Right lobe of liver (tissue), 6 donors: ENCODE measurements at places on chromosomes 2 and 18.
A peak's percentile ranks its signal among the peaks of the same experiment; 100 is the strongest.

GRCh38 chr2:101426822-101427221 lies 39.5 kb upstream of the CREG2 start:
- DNase-seq: no peak

GRCh38 chr2:99974682-99975375 lies 167.6 kb downstream of the AFF3 start:
- no peak for DNase-seq

DNA sequence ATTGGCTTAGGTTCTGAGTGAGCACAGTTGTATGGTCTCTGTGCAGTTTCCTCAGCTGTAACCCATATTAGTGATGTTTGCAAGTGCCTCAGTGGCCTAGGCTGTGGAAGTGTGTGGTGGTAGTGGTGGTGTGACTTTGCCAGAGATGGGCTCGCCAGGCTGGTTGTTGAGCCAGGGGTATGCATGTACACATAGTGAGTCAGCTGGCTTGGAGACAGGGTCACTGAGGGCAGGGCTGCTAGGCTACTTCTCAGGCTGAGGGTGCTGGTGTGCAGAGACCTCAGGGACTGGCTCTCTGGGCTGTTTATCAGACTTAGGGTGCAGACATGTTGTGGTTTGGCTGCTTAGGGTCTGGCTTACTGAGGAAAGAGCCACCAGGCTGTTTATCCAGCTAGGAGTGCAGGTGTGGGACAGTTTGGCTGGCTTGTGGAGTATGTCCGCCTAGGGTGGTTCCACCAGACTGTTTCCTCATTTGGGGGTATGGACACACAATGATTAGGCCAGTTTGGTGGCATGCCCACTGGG lies 15.0 kb downstream of the APLF start:
- no peak for DNase-seq

DNA sequence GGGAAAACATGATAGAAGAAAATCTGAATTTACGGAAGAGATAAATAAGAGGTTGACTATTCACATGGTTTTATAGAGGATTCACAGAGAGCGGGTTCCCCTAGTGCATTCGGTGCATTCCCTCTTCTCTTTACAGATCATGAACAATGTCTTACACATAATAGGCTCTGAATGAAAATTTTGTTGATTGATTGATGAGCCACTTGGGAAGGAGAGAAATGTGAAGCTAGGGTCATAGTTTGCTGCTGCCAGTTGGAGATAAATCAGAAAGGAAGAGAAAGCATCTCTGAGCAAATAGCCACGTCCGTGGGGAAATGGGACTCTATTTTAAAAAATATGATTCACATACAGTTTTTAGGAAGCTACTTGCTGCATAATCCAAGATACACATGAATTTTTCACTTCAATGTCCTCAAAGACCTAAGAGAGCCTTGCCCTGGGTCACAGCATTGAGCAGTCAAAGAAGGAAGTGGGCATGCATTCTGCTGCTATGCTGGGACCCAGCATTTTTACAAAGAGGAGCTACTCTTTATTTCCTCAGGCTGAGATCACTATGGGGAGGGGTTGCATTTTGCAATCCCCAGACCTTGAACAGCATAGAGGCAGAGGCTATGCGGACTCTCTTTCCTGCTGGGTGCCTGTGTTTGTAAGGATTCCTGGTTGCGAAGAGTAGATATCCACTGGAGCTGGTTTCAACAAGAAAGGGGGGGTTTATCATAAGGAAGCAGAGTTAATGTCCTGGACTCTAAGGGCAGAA lies 395.3 kb downstream of the TSN start:
- DNase-seq: no peak

DNA sequence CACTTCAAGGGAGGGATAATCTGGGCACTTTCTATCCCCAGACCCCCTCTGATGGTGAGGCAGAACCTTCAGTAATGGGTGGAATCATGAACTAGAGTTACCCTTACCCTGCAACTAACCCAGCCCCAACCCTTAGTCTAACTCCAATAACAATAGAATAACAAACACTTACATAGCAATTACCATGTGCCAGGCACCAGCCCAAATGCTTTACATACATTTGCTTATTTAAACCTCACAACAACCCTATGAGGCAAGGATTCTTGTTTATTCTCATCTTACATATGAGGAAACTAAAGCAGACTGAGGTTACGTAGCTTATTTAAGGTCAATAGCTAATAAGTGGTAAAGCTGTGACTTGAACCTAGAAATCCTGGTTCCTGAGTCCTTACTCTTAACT lies 132.8 kb downstream of the CYP26B1 start:
- no peak for DNase-seq

DNA sequence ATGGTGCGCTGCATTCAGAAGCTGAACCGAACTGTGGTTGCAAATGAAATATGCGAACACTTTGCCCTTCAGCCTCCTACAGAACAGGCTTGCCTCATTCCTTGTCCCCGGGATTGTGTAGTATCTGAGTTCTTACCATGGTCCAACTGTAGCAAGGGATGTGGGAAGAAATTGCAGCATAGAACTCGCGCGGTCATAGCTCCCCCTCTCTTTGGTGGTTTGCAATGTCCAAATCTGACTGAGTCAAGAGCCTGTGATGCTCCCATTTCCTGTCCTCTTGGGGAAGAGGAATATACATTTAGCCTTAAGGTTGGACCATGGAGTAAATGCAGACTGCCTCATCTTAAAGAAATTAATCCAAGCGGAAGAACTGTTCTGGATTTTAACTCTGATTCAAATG lies 291.4 kb downstream of the THSD7B start:
- DNase-seq: no peak

GRCh38 chr2:177733-178132 lies 86.1 kb downstream of the SH3YL1 start:
- no peak for DNase-seq

GRCh38 chr2:172332507-172332906 lies 94.9 kb upstream of the ITGA6 start:
- no peak for DNase-seq

DNA sequence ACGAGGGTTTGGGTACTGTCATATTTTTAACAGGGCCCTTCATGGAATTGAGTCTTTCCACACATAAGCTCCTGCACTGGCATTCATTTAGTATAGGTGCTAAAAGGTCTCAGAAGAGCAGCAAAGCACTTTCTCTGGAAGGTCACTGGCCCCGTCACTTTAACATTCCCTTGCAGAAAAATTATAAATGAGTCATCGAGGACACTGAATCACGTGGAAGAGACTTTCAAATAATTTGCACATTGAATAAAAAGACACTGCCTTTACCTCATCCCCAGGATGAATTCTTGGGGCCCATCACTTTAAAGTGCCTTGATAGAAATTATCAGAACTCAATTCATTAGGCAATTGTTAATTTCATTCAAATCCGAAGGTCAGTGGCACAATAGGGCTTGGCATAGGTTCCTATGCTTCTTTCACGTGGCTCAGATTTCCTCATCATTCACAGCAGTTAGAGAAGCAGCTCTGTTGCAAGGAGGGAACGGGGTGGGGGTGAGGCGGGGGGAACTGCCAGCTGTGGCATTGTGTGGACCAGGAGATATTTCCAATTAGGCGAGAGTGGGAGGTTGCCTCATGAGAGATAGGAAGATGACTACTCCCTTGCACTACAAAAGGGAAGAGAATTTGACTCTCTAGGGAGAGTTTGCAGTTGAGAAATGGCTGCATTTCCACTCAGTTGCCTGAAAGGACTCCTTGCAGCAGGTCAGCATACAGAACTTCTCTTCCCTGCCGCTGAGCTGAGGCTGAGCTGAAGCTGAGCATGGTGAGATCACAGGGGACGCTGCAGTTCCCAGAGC lies 86.3 kb upstream of the NPAS2 start:
- DNase-seq: peak; percentile 62

- no peak for DNase-seq
Measured at GRCh38 chr18:11591957-11592356, 17.4 kb upstream of the SLC35G4 start.

DNA sequence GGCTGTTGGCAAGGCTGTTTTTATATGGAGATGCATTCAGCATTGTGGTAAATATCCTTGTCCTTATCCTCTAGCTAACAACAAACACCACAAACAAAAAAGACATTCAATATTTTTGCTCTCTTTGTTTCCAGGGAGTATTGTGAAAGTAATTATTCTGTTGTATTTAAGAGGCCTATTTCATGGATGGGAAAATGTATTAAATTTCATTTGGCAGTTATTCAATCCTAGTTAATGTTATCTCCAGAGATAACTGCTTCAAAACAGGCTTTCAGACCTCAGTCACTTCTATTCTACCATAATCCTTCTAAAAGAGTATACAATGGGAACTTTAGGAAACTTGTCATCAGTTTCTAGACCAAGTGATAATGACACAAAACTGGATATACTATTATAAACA lies 280.5 kb upstream of the CCDC68 start:
- no peak for DNase-seq

DNA sequence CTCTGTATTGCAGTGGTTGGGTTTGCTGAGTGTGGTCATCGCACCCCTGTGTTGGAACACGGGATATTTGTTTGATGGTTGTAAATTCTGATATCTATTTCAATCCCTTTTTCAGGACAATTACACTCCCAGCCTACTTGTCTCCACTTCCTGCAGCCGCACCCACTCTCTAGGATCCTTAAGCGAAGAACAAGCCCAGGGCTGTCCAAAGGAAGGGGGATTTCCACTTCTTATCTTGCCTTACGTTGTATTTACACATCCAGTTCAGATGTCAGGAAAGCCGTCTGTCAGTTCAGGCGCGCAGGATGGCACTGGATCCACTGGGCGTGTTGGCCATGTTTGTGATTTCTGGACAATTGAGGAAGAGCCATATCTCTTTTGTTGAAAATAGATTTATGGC lies 834.5 kb upstream of the SALL3 start:
- DNase-seq: no peak

DNA sequence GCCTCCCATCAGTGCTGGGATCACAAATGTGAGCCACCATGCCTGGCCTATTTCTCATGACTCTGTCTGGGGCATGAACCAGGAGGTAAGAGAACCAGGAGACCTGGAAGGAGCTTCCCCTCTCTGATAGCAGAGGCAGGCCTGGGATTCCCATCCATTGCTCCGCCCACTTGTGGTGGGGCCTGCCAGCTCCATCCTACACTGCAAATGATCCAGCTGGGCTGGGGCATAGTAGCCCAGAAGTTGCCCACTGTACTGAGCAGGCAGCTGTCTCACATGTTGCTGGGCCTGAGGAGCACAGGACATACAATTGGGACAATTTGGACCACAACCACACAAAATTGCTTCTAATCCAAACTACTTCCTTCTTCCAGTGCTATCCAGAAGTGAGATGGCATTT lies 91.0 kb downstream of the MARCHF4 start:
- no peak for DNase-seq

GRCh38 chr18:34880882-34881834 lies 160.1 kb upstream of the MAPRE2 start:
- no peak for DNase-seq

GRCh38 chr2:152542995-152543481 lies 174.2 kb downstream of the PRPF40A start:
- DNase-seq: no peak

DNA sequence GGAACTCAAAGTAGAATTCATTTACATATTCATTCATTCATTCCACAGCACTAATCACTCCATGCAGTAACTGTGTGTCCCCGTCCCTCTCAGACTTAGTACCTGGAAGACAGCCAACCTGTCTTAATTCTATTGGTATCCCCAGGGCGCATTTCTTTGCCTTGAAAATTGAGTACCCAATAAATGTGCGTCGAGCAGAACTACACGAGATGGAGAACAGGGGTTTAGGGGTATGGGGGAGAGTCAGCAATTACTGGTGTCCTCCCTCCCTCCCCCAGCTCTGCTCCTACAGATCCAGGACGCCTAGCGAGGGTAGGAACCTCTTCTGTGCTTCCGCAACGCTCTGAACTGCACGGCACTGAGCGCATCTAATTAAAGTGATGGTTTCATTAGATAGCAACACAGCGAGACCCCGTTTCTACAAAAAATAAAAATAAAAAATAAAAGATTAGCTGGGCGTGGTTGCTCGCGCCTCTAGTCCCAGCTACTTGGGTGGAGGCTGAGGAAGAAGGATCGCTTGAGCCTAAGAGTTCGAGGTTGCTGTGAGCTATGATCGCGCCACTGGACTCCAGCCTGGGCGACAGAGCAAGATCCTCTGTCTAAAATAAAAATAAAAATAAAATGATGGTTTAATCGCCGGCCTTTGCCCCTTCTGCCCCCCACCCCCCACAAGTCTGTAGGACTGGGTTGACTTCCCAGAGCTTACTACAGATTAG lies 614 bp upstream of the FKBP1B start:
- no peak for DNase-seq

- DNase-seq: no peak
Measured at GRCh38 chr18:5370332-5370731, 74.8 kb upstream of the ZBTB14 start.

DNA sequence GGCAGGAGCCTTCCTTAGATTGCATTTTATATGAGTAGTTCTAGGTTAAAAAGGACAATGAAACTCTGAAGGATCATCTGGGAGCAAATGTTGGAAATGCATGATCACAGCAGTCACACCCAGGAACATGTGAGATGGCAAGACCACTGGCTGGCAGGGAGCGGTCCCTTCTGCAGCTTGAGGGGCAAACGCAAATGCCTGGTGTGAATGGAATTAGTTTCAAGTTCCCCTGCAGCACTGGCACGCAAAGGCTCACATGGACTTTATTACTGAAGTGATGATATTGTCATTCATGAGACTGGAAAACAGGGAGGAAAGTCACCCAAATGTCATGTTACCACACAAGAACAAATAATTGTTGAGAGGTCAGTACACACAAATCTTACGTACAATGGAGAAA lies 223.3 kb downstream of the FBXO15 start:
- DNase-seq: no peak

GRCh38 chr18:3715231-3716080 lies 265.5 kb downstream of the TGIF1 start:
- no peak for DNase-seq

DNA sequence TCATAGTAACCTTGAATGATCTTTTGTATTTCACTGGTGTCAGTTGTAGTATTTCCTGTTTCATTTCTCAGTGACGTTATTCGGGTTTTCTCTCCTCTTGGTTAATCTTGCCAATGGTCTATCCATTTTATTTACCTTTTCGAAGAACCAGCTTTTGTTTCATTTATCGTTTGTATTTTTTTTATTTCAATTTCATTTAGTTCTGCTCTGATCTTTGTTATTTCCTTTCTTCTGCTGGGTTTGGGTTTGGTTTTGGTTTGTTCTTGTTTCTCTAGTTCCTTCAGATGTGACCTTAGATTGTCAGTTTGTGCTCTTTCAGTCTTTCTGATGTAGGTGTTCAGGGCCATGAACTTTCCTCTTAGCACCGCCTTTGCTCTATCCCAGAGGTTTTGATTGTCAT lies 36.7 kb downstream of the SP140 start:
- DNase-seq: no peak

- no peak for DNase-seq
Measured at GRCh38 chr2:81276595-81276994, 972.0 kb upstream of the LRRTM1 start.

GRCh38 chr2:215967590-215968378 lies 45.6 kb downstream of the MREG start:
- DNase-seq: no peak

GRCh38 chr2:51595836-51596235 lies 563.9 kb upstream of the NRXN1 start:
- no peak for DNase-seq

GRCh38 chr2:85924522-85924921 lies 35.7 kb upstream of the ST3GAL5 start:
- peak; percentile 61 for DNase-seq
